ENCODE measurements at places on chromosomes 12 and 14.

DNA sequence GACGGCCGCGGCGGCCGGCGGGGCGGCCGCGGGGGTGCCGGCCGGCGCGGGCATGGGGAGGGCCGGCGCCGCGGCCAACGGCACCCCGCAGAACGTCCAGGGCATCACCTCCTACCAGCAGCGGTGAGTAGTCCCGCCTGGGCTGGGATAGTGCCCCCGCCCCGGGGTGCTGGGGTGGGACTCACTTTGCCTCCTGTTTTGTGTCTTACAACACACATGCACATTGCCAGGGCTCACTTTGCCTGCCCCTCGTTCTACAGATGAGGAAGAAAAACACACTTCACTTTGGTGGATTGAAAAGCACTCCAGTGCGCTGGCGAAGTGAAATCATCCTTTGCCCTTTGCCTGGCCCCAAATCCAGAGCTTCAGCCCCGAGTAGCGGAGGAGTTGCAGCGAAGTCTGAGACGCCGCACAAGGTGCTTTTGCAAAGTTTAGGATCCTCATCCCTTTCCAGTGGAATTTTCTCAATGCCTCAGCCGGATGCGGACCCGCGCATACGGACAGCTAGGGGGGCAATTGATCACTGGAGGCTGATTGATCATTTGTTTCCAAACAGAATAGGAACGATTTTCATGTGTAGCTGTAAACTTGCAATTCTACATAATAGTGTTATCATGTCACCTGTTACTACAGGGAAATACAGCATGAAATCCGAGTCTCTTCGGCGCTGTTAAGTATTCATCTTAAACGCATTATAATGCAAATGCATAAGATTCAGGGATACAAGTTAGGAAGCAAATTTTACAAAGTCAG is 3.6 kb upstream of the NPAS3 start:
- no peak for DNase-seq

DNA sequence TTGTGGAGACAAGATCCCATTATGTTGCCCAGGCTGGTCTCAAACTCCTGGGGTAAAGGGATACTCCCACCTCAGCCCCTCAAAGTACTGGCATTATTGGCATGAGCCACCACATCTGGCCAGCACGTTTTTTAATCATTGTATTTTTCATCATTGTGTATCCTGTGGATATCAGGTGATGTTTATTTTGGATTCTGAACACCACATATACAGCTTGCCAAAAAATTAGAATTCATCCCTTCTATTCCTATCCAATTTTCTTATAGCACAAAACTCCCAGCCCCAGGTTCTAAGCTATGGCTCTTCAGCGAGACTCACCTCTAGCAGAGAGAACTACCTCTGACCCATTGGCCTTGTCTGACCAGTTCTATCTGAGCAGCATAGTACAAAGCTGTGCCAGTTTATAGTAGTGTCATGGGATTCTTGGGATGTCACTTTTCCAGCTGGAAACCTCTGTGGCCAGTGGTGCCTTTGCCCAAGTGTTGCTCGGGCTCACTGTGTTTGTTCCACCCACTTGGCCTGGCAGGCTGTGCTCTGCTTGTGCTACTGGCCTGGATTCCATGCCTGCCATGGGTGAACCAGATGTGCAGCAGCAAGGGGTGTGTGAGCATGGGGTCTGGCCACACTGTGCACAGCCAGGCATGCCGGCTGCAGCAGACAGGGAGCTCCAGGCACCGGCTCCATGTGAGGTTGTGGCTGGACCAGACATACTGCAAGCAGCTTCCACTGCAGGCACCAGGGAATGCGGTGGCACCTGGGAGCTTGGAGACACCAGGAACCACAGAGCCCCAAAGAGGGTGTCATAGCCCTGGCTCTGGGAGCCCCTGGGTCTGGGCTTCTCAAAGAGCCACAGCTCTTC is 37.2 kb downstream of the TIMELESS start:
- DNase-seq, result no peak

GRCh38 chr14:103341250-103342129 is 7.5 kb downstream of the EIF5 start:
- DNase-seq, result no peak

DNA sequence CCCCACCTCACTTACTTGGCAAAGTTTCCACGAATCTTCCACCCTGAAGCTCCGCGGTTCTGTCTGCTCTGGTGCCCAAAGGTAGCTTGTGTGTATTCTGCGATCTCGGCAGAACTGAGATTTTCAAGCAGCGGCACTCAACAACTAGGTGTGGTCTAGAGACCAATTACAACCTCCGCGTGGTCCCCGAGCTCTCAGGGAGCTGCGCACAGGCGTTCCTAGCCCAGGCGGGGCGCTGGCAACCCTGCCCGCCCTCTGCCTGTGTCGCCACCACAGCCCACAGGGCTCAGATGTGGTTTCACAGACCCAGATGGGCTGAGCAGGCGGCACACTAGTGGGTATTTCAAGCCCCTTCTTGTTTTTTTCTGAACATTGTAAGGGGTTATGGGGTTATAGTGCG is 1.5 kb upstream of the DIABLO start:
- no peak for DNase-seq

GRCh38 chr12:13326076-13326475 is 129.6 kb downstream of the EMP1 start:
- no peak for DNase-seq

GRCh38 chr12:66925083-66925482 is 246.2 kb upstream of the GRIP1 start:
- DNase-seq, result no peak

DNA sequence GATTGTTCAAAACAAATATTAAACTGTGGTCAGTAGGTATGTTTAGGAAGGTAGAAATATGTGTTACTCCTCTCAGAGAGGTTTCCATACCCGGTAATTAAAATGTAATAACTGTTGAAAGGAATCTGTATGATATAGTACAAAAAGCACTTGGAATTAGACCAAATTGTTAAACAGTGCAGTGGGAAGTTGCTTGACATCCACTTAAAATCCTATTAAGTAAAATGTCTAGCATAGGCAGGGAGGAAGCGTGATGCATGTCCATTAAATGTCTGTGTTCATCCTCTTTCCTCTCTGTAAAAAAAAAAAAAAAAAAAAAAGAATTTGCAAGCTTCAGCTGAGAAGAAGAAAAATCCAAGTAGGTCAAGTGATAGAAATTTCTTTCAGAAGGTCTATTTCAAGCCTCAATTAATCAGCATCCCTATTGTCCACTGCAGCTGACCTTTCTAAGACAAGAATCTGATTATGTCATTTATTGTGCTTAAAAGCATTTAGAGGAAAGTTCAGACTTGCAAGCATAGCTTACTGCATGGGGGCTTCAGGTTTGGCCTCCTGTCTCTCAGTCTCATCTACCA is 265.6 kb upstream of the RGS6 start:
- DNase-seq, result no peak

GRCh38 chr12:67917811-67918210 is 71.4 kb upstream of the IFNG-AS1 start:
- no peak for DNase-seq

DNA sequence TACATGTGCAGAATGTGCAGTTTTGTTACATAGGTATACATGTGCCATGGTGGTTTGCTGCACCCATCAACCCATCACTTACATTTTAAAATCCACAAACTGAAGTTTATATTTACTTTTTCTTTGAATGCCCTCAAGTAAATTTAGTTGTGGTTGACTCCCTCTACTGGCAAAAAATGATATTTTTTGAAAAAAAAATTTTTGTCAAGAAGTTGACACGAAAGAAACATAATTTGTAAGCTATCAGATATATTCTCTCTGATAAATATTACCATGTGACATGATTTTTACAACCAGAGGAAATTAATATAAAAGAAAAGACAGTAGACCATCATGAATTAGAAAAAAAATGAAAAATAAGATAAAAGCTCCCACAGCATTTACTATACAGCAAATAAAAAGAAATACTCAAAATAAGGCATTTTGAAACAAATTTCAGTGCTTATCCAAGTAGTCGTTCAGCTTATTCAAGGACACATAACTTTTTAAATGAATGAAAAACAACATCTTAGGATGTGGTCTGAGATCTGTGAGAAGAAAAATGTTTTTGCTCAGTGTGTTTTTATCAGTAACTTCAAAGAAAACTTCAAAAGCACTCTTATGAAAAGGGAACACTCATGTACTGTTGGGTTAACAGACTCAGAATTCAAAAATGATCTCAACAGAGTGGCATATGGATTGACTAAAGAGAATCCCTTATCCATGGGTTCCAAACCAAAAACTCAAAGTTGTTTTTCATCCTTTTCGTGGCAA is 30.0 kb upstream of the GRIP1 start:
- DNase-seq, result no peak

DNA sequence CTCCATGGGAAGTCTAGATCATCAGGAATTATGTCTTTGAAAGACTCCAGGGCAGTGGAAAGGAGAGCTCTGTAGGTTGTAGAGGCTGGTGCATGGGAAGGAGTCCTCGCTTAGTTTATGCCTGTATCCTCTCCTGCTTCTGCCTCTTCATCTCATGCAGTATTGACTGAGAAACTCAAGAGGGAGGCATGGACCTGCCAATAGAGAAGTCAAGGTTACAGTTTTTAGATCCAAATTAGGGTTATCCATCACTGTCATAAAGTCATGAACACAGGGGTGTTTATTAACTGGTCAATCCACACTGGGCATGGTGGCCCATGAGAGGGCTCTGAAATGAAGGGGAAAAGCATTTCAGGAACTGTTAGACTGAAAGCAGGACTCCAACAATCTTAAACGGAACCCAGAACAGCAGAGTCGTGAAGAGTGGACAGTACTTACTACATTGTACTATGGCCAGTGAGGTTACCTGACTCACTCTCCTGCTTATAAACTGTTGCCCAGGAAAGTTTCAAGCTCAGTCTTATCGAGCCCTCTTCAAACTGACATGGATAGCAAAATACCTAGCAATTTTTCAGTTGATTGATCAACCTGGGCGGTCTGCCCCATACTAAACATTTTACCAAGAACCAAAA is 30.1 kb upstream of the DHRS7 start:
- DNase-seq, result no peak

- no peak for DNase-seq
Observed at GRCh38 chr12:47272412-47273190, 192.8 kb upstream of the AMIGO2 start.

DNA sequence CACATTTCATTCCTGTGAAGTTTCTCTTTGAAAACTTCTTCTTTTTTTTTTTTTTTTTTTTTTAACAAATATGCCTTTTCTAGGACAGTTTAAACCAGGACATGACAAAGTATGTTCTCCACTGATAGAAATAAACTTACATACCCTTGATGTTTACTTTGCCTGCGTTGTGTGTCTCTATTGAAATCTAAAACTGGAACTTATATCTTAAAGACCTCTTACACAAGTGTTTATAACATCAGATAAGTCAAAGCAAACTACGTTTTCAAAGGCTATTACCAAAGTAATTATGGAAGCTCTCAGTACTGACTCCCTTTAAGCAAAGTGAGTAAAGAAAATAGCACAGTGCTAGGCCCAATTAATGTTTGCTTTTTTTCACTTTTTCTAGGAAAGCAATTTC is 30.6 kb upstream of the ISM2 start:
- no peak for DNase-seq

DNA sequence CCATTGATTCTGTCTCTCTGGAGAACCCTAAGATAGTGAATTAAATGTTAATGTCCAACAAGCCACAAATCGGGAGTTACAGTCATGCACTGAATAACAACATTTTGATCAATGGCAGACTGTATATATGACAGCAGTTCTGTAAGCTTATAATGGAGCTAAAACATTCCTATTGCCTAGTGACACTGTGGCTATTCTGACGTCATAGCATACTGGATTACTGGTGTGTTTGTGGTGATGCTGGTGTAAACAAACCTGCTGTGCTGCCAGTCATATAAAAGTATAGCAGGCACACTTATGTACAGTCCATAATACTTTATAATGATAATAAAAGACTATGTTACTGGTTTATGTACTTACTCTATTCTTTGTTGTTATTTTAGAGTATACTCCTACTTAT is 56.7 kb upstream of the BICD1 start:
- no peak for DNase-seq

- no peak for DNase-seq
Observed at GRCh38 chr12:12480074-12480473, 82.6 kb downstream of the DUSP16 start.

DNA sequence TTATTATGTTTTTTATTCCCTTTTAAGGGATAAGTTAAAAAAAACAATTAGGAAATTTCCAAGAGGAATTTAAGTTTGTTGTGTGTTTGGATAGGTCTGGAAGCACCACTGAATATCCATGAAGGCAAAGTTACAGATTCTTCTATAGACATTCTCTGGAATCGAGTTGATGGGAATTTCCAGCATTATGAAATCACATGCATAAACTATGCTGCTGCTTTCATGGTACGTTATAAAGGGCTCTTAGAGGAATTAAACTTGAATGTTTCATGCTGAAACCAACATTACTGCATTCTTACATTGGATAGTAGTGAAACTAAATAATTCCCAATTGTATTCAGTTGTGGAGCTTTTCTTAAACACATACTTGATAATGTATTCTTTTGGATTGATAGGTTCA is 21.5 kb upstream of the PTPRQ start:
- no peak for DNase-seq

DNA sequence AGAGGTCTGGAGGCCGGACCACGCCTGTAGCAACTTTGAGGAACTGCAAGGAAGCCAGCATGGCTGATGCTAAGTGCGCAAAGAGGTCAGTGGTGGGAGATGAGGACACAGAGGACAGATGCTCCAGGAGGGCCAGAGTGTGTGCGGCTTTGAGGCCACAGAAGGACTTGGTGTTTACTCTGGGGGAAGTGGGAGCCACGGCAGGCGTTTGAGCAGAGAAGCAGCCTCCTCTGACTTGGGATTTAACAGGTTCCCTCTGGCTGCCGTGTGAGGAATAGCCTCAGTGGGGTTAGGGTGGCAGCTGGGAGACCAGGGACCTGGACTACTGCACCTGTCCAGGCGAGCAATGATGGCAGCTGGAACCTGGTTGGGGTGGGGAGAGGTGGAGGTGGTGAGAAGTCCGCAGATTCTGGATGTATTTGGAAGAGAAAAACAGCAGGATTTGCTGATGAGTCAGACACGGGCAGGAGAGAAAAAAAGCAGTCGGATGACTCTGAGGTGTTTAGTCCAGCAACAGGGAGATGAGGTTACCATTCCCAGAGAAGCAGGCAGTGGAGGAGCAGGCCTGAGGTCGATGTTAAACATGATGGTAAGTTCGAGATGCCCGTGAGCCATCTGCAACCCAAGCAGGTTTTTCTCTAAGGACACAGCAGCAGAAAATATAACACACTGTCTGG is 143.5 kb downstream of the SCARB1 start:
- no peak for DNase-seq

DNA sequence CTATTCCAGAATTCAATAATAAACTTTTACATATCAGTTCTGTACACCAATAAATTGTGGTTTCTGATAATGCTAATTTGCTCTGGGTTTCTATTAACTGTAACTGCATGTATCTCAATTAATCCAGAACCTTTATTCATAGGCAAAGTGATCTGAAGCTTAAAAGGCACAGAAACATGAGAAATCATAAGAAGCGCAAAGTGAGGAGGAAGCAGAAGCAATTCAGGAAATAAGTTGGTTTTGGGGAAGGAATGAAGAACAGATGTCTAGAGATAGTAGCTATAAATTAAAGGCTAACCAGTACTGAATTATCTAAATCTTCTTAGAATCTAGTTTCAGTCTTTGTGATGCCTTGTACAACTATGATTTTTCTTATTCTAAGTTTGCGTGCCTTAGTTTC is 24.6 kb downstream of the KERA start:
- no peak for DNase-seq

GRCh38 chr12:131054345-131055092 is 100.8 kb downstream of the ADGRD1 start:
- no peak for DNase-seq

GRCh38 chr12:121475279-121475678 is 75.4 kb downstream of the RNF34 start:
- no peak for DNase-seq

Measured in activated CD4-positive, alpha-beta T cell treated with anti-CD3 and anti-CD28 coated beads, Interleukin-2, amount 50 U/mL, for 4 hours (primary cell).